HFFc6 (cell line): ENCODE measurements at places on chromosomes 3 and 15.

GRCh38 chr3:130258532-130258952 lies 86.9 kb upstream of the COL6A5 start:
- DNase-seq = peak; percentile 4

DNA sequence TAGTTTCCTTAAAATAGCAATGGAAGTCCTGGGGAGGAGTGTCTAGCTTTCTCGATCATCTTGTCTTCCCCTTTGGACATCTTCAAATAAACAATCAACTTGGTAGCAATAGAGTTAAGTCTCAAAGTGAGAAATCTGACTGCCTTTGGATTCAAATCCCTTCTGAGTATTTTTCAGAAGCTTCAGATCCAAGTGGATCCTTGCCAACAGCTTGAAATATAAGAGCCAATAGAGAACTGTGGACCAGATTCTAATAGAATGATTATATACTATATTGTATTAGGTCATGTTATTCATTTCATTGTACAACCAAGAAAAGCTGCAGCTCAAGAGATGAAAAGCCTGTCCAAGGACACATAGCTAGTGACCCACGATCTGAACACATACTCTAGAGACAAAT lies 60.2 kb downstream of the SYNPR start:
- DNase-seq = no peak

DNA sequence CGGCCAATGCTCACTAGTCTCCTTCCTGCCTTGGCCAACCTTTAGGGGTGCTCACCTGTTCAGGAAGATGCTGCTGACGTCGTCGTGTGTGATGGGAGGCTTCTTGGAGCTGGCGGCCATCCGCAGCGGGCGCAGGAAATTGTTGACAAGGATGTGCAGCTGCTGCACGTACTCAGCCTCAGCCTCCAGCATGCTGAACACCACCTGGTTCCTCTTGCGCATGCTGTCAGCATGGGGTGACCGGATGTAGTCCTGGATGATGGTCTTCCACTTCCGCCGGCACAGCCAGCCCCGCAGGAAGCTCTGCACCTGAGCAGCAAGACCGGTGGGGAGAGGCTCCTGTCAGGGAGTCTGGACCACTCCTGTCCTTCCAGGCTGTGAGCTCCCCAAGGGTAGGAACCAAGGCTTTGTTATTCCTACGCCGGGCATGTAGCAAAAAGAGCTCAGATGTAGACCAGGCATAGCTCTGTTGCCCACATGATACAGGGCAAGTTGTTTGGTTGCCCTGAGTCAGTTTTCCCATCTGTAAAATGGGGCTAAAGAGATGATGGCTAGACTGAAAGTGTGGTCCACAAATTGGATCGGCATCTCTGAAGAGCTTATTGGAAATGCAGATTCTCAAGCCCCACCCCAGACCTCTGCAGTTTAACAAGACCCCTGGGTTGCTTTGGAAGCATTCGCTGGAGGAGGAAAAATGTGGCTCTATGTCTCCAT lies 43.7 kb downstream of the RASGRF1 start:
- DNase-seq = no peak

DNA sequence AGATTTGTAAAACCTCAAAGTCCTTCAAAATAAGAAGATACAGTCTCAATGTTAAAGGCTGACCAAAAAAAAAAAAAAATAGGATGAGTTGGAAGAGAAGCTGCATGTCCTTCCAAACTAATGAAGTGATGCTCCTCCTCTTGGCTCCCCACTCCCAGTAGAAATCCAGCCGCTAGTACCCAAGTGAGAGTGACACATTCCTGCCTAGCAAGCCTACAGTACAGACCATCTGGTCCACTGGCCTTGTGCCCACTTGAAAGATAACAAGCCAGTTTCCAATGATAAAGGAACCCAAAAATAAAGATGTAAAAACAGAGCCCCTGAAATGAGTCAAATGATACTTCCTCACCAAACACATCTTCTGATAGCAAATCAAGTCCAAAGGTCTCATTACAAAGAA lies 258.7 kb upstream of the NSMCE3 start:
- no peak for DNase-seq

GRCh38 chr3:83457551-83457950 lies 1501.2 kb upstream of the CADM2 start:
- DNase-seq = no peak
